Stimulated activated CD4-positive, alpha-beta T cell treated with anti-CD3 and anti-CD28 coated beads, Interleukin-1b, Interleukin-23, amount 100 ng/mL, for 4 hours (primary cell): ENCODE measurements at places on chromosomes 2 and 18.

DNA sequence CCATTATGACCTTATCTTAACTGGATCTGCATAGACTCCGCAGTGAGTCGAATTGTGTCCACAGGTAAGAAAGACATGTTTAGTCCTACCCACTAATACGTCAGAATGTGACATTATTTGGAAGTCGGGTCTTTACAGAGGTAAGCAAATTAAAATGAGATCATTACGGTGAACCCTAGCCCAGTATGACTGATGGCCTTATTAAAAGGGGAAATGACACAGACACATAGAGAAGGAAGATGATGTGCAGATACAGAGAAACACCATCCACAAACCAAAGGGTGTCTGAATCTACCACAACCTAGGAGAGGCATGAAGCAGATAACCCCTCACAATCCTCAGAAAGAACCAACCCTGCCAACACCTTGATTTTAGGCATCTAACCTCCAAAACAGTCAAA lies 135.6 kb downstream of the GALNT1 start:
- no peak for DNase-seq

- no peak for DNase-seq
These were observed 51.5 kb upstream of the TWIST2 start for GRCh38 chr2:238796223-238796885.

- DNase-seq, result no peak
These were observed 188.2 kb downstream of the PRKCE start for GRCh38 chr2:45839508-45840251.

DNA sequence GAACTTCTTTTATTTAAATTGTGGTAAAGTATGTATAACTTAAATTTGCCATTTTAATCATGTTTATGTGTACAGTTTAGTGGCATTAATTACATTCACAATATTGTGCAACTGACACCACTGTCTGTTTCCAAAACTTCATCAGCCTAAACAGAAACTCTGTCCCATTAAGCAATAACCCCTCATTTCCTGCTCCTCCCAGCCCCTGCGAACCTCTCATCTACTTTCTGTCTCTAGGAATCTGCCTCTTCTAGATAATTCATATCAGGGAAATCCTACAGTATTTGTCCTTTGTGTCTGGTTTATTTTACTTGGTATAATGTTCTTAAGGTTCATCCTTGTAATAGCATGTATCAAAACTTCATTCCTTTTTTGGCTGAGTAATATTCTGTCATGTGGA lies 75.1 kb downstream of the BOLA3 start:
- DNase-seq, result no peak

DNA sequence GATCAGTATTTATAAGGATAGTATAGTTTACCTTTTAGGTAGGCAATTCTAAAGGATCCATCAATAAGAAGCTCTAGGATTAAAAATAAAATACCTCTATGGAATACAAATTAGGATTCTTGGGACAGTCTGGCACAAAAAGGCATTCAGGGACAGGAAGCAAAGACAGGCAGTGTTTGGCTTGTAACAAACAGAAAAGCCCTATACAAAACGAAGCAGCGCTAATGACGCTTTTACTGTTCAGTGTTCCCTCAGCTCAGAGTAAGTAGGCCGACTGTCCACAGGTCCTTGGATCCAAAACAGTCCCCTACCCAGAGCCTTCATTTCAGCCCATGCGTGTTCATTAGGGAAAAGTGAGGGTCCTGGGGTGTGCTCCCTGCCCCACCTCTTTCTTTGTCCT lies 236.3 kb downstream of the AGPS start:
- DNase-seq, result no peak

GRCh38 chr2:63023444-63023843 lies 27.2 kb upstream of the OTX1 start:
- no peak for DNase-seq

DNA sequence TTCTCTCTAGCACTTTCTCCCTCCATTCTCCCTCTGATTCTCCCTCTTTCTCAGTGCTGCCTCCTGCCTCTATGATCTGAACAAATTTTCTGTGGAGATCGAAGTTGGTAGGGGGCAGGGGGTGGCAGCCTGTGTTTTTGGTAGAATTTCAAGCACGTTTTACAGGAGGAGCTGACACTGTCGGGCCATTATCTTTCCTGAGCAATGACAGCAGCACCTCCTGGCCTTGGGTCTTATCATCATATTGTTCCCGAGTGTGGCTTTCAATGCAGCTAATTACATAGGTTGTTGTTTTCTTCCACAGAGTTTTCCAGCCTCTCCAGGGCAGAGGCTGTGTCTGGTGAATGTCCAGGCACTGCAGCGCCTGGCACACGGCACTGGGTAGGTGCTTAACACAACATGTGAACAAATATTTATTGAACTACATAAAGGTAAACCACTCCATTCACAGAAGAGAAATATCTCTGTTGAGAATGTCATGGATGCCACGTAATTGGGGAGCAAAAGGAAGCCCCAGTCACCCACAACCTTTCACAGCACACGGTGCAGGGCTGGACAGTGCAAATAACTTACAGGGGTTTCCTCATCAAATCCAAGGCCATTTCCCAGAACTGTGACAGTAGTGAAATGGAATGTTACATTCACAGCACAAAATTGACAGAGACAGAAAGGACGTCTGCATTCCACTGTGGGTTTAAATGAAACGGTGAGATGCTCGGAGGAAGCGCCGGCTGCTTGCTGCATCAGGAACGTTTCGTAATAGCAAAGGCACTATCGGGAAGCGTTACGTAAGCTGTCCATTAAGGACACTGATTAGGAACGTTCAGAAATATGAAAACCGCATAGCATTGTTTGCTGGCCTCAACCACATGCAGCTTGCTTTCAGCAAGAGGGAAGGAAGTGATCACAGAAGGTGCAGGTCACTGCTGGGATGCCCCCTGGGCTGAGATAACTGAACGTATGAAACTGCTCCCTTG lies 6.5 kb upstream of the KCNG2 start:
- no peak for DNase-seq

DNA sequence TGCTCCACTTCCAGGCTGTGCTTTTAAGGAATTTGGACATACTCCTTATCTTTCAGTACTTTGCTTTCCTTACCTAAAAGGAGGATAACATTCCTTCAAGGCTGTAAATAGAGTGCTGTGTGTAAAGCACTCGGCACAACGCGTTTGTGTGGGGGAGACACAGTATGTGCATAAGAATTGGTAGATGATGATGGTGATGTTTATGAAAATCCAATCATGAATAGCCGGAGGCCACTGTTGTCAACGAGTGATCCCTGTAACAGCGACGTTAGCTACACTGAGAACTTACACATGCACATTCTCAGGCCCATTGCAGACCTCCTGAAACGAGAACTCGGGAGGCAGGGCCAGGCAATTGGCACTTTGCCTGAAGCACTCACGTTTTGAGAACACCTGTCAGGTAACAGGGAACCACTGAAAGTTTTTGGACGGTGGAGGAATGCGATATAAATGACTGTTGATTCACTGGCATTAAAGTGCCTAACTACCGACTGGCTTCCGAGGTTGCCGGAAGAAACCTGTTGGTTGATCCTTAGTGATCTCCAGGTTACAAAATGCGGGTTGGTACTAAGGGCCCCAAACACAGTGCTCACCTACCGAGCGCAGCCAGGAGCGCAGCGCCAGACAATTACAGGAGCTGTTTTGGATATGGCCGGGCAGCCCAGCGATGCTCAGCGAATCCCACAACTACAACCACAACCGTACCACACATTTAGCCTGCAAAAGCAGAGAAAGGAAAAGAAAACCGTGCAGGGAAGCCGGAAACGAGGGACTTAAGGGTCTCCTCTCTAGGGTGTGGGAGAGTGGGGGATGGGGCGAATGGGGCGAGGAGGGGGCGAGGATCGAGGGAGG lies 1.0 kb upstream of the MAP4K4 start:
- no peak for DNase-seq

DNA sequence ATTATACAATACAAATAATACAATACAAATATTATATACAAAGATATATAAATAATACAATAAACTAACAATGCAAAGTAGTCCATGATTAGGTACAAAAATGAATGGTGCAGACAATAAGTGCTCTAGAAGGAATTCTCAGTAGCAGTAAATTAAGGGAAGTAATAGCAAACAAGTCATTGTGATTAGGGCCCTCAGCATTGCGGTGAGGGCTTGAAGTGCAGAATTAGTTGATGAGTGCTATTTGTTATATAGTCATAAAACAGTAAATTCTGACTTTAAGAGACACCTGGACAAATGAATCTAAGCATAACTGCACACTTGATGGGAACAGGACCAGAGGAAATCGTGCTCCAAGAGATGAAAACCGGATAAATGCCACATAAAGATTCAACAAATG lies 74.9 kb downstream of the ANKRD44 start:
- no peak for DNase-seq

- DNase-seq, result no peak
These were observed 484.9 kb downstream of the LPIN1 start for GRCh38 chr2:12231288-12231687.

DNA sequence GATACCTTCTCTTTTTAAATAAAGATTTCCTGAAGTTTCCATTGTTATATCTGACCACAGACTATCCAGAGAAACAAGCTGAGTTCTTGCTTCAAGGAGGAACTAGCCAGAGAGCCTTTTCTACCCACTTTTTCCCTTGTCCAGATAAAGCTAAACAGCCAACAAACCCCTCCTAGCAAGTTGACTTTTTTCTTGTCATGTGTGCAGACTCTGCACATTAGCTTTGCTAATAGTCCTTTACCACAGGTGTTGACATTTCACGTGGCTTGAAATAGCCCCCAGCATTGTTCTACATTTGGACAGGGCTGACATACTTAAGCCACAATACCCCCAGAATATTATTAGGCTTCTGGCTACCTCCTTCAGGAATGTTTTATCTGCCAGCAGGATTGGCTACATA lies 40.7 kb downstream of the PCBP1 start:
- no peak for DNase-seq

DNA sequence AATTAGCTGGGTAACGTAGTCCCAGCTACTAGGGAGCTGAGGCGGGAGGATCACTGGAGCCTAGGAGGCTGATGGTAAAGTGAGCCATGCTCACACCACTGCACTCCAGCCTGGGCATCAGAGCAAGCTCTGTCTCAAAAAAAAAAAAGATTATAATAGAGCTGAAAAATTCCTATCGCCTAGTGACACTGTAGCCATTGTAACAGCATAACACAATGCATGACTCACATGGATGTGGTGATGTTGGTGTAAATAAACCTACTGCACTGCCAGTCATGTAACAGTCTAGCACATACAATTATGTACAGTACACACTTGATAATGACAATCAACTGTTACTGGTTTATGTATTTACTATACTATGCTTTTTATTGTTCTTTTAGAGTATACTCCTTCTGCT lies 39.6 kb downstream of the MGAT4A start:
- DNase-seq, result no peak

- no peak for DNase-seq
These were observed 13.7 kb downstream of the NGEF start for GRCh38 chr2:232999354-232999753.
